ENCODE measurements at places on chromosomes 5 and 9. TPM values are rescaled to one million over a fixed set of nuclear protein-coding genes. Genes with fewer than 3 reads are reported as not detected.

DNA sequence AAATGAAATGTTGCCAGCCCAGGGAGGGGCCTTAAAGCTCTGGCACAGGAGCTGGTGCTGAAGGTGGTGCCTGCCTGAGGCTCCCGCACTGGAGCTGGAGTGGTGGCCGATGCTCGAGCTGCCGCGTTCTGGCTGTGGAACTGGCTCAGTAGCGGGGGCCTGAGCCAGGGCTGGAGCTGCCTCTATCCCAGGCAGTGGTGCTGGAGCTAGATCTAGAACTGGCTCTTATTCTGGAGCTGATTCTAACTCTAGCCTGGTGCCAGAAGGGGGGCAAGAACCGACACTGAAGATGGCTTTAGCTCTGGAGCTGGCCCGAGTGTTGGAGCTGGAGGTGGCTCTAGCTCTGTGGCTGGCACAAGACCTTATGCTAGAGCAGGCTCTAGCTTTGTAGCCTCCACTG is 19.2 kb downstream of the OBP2B start:
- no peak for DNase-seq
- H3K4me1 ChIP-seq, result 0 out of 2 replicates have a peak, but pooled peaks cover 3% of the 10 kb centered on the region
- H3K27ac ChIP-seq, result no peak overlapping the region
- peaks cover 32% of the 10 kb centered on the region for H3K27me3 ChIP-seq

CTXN3 gene
- not detected for total RNA-seq

ARID3C gene
- not detected for total RNA-seq

DNA sequence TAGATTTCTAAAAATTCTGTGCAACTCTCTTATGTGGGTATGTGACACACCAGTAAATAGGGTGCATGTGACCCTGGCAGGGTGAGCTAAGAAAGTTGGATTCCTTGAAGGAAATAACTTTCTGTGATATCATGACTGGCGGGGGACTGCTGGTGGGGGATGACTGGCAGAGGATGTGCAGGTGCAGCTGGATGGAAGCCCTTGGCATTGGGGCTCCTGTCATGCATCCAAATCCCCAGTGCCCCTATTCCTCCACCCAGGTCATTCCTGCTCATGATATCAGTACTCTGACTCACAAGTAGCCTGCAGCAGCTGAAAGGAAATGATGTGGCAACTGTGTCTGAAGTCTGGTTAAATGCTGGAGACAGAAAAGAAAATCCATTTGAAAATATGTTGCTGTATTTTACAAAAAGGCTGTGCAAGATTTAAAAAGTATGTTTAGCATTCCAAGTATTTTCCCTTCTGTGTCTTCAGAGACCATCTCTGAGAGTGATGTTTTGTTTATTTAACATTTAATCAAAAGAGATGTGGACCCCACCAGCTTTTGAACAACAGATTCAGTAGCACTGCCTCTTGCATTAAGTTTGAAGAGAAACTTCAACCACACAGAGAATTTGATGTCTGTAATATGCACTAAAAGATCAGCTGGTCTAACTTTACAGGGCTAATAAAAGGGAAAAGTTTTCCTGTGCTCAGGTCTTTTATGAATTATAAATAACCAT is 17.9 kb upstream of the ZSWIM6 start:
- no peaks in the 10 kb centered on the region for H3K36me3 ChIP-seq
- peak; percentile 83 for DNase-seq
- peak overlapping the region; percentile 88 for H3K27ac ChIP-seq

DNA sequence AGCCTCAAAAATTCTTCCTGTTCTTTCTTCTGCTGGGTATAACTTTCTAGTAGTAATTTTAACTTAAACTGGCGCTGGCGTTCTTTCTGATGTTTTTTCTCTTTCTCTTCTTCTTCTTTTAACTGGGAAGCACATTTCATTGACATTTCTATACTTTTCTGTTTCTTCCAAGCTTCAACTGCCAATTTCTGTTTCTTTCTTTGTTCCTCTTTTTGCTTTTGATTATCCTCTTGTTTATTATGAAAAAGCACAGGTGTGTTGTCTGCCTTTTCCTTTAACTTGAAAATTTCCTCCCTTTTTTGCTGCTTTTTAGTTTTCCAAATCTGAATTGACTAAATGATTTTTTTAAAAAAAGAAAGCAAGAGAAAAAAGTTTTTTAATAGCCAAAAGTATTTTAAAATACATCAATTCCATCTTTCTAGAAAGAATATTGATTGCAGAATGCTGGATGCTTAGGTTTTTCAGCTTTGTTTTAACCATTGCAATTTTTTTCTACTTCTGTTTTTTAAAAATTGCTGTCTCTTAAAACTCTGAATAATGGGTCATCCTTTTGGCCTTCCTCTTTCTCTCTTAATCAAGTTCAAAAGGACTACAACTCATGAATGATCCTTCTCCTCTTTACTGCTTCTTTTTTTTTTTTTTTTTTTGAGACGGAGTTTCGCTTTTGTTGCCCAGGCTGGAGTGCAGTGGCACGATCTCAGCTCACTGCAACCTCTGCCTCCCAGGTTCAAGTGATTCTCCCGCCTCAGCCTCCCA is 8.8 kb upstream of the PGGT1B start:
- peaks cover 5% of the 10 kb centered on the region for H3K36me3 ChIP-seq
- DNase-seq, result no peak
- no peak overlapping the region for H3K27ac ChIP-seq

Data from HFFc6 (cell line).